ENCODE measurements at places on chromosomes 7 and 10.

GRCh38 chr10:34746094-34746493 lies 69.0 kb downstream of the PARD3 start:
- DNase-seq: no peak

- peak; percentile 28 for DNase-seq
Measured at GRCh38 chr7:39624442-39624807, 1.1 kb downstream of the RALA start.

DNA sequence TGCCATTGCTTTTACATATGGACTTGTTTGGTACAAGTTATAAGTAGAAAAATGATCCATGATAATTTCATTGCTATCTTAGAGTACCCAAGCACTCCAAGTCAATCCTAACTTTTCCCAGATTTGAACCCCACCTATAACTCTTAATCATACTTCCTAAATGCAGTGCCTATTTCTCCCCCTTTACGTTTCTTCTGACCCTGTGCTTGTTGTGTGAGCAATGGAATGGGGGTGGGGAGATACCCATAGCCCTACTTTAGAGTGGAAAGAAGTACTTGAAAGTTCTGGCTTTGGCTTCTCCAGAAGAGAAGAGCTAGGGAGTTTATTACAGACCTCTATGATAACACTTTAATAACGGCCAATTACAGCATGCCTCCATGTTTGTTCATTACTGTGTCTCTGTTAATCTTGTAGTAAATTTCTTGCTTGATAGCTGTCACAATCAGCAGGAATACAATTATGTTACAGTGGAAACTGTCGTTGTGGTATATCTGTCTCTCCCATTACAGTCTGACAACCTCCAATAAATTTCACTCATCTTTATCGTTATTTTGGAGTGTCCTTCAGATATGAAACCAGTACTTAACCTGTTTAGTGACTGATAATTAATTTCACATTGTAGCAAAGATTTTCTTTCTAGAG lies 34.0 kb downstream of the CNPY1 start:
- no peak for DNase-seq

GRCh38 chr7:1224086-1224716 lies 8.5 kb upstream of the UNCX start:
- DNase-seq: no peak

DNA sequence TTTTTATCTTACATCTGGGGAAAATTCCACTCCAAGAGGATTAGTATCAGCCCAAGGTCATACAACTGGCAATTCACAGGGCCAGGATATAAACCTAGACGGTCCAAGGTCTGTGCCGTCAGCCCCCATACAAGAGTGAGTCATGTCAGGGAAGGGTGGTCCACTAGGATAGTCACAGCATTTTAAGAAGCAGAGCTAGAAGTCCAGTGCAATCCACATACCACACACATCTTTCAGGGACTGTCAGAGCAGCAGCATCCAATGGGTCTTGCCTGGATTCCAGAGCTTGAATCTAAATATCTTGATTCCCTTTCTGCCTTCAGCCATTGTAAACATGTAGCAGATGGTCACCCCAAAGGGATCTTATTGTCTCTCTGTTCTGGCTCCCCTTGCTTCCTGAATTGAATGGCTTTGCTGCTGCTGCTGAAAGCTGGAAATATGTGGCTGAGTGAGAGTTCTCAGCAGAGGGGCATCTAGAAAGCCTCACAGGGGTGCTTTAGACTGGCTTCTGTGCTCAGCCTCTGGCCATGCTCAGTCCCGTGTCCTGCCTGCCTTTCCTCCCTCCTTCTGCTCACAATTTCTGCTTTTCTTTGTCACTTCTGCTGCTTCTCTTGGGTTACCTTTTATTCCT lies 9.9 kb upstream of the OR6V1 start:
- DNase-seq: peak; percentile 14

DNA sequence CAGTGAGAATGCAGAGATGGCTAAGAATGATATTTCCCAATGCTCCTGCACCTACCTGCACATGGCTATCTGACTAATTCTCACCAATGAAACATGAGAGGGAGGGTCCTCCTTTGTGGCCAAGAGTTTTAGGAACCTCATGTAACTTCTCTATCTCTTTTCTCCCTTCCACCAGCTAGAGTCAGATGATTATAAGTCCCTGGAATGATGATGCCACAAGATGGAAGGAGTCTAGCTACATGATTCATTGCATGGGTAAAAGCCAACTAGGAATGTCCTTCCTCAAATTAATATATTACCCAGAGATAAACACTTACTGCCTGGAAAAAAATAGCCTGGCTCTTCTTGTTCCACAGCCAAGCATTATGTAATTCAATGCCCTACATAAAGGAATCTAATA lies 55.1 kb upstream of the AASS start:
- no peak for DNase-seq

DNA sequence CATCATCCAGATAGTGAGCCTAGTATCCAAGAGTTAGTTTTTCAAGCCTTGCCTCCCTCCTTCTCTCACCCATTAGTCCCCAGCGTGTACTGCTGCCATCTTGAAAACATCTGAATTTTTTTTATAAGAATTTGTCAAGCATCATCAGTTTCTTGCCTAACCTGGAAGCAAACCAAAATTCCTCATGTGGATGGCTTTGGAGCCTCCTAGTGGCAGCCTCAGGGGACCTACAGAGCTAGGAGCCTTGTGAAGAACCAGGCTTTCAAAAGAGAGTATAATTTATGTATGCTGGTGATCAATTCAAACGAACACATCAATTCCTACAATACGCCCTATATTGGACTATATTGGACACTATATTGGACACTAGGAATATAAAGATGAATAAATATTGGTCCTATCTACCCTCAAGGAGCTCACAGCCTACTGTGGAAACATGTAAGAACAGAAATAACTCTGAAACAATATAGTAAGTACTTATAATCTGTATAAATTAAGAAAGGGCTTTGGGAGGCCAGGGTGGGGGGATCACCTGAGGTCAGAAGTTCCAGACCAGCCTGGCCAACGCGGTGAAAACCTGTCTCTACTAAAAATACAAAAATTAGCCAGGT lies 63.4 kb downstream of the HPSE2 start:
- peak; percentile 34 for DNase-seq

DNA sequence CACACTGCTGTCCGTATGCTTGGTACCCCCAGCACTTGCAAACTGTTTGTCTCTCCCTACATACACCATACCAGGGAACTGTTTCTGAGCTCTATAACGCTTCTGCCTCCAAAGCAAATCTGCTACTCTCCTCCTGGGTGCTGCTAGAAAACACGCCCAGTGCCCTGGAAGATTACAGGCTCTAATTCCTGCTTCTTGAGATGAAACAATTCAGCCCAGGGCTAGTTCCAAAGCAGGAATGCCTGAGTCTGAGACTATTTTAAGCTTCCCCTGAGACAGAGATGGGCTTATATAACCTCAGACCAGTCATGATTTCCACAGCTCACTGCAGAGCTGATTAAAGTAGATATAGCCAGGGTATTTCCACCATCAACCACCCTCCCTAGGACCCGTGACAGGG lies 327.1 kb downstream of the GPR158 start:
- no peak for DNase-seq

DNA sequence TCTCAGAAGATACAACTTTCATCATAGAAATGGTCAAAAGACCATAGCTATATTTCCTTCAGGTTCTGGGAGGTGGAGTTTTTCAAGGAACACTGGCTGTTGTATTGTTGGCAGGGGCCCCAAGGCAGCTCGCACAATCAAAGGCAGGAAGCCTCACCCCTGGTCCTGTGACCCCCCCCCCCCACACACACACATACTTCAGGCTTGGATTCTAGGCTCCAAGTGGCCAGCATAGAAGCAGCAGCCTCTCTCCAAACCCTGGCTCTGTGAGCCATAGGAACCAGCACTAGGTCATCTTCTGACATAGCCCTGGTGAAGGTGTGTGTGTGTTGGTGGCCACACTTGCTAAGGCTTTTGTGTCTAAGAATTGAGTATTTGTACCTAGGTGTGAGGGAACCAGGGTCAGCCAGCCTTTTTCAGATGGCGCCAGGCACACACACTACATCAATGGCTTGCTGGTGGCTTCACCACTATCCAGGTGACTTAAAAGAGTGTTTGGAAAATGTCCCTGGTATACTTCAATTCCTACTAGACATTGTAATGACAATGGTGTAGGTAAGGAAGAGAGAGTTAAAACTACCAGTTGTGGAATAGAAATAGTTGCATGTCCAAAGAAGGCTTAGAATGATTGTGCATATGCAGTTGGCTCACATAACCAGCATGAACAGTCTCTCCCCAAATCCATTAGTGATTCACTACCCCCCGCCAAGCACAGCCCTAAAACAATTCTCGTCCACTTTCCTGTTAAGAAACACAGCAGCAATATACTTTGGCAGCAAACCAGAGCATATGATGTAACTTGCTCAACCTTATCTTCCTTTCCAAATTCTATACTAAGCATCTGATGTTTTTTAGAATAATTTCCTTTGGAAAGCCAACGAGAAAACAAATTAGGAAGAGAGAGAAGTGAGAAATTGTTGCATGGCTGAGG lies 91.3 kb downstream of the AVL9 start:
- DNase-seq: peak; percentile 96

DNA sequence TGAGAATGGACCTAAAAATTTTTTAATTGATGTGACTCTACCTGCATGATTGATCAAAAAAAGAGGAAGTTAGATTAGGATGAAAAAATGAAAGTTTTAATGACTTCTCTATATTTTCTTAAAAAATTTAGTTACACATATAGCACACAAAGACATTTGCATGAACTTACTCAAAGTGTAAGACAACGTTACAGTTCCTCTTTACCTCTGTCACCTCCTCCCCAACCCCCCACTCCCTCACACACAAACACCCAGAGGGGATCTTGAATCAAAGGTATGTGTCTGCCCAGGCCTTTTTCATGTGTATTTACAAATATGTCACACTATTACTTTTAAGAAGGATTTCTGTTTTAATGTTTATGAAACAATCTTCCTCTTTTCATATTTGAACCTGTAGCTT lies 20.6 kb upstream of the CDCA7L start:
- DNase-seq: no peak

GRCh38 chr7:1533547-1534329 lies 3.2 kb downstream of the MAFK start:
- peak; percentile 85 for DNase-seq

DNA sequence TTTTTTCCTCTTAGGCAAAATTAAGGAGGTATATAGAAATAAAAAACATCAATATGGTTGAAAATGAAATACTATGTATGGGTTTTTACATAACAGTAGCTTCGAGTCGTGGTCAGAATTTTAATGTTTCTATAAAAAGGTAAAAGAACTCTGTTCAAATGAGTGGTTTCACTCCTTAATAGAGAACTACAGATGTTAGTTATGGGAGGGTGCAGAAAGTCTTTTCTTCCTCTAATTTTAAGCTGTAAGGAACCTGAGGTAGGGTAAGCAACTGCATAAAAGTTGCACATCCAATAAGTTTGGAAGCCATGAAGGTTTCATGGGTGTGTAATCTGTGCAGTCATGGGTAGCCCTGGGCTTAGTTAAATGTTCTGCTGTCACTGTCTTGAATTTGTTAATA lies 141.3 kb downstream of the SUGCT start:
- no peak for DNase-seq

DNA sequence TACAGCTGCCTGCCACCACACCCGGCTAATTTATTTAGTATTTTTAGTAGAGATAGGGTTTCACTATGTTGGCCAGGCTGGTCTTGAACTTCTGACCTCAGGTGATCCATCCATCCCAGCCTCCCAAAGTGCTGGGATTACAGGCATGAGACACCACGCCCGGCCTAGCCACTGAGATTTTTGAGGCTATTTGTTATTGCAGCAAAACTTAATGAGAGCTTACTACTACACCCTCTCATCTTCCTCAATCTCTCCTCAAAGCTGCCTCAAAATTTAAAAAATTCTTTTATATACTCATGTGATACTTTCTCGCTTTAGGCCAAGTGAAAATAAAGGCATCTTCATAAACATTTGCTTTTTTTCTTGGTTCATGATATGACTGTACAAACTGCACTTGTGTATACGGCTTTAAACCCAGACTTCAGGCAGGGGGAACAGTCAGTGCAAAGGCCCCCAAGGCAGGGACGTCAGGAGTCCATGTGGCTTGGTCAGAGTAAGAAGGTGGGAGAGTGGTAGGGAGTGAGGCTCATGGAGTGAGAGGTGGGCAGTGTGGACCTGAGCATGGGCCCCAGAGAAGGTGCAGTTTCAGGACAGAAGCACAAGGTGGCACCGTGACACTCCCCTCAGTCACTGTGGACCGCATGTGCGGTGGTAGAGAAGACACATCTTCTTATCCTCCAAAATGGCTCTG lies 55.5 kb downstream of the SYPL1 start:
- peak; percentile 69 for DNase-seq

DNA sequence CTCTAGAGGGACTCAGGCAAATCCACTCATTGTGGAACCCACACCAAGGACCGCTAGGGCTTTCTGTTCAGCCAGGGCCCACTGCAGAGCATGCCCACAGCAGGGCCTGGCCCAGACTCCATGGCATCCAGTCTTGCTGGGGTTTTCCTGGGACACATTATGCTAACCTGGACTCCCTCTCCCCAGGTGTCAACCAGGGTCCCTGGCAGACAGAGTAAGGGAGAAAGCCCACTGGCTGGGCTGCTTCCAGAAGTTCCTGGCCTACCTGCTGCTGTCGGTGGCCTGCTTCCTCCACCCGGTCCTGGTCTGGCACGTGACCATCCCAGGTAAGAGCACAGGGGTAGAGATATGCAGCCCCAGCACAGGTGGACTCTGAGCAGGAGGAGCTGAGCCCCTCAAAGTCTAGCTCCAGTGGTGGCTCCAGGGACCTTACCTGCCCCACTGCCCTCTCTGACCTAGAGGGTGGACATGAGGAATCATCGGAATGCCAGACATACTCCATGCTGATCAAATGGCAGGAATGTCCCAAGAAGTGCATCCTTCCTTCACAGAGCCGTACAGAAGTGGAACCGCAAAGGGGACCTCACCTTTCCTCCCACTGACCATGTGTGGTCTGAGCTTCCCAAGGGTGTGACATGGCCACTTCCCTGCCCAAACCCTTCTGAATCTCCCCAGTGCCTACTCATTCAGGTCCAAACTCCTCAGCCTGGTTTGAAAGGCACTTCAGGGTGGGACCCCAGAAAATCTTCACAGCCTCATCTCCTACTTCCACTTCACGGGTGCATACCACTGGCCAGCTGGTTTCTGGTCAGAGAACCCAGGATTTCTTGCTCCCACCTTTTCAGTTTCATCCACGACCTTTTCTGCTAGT lies 22.5 kb downstream of the TMEM72 start:
- DNase-seq: no peak

- DNase-seq: no peak
Measured at GRCh38 chr7:4519819-4520520, 162.1 kb upstream of the FOXK1 start.

- DNase-seq: no peak
Measured at GRCh38 chr7:80279760-80280159, 145.1 kb downstream of the GNAI1 start.

- no peak for DNase-seq
Measured at GRCh38 chr7:2965745-2966270, 77.9 kb downstream of the CARD11 start.

- no peak for DNase-seq
Measured at GRCh38 chr10:24722131-24722675, 1.5 kb downstream of the ARHGAP21 start.

GRCh38 chr7:101586078-101586905 lies 42.8 kb downstream of the MYL10 start:
- DNase-seq: no peak

GRCh38 chr10:133012573-133013359 lies 70.4 kb upstream of the CFAP46 start:
- DNase-seq: no peak

Data from fibroblast of skin of right quadriceps (primary cell).